Stimulated activated CD8-positive, alpha-beta memory T cell treated with anti-CD3 and anti-CD28 coated beads, Interleukin-15, amount 100 ng/mL, for 4 hours (primary cell): ENCODE measurements at places on chromosomes 12 and 14.

- no peak for DNase-seq
Measured at GRCh38 chr12:20457582-20457981, 89.2 kb downstream of the PDE3A start.

- no peak for DNase-seq
Measured at GRCh38 chr14:83128783-83129182, 1595.1 kb upstream of the SEL1L start.

DNA sequence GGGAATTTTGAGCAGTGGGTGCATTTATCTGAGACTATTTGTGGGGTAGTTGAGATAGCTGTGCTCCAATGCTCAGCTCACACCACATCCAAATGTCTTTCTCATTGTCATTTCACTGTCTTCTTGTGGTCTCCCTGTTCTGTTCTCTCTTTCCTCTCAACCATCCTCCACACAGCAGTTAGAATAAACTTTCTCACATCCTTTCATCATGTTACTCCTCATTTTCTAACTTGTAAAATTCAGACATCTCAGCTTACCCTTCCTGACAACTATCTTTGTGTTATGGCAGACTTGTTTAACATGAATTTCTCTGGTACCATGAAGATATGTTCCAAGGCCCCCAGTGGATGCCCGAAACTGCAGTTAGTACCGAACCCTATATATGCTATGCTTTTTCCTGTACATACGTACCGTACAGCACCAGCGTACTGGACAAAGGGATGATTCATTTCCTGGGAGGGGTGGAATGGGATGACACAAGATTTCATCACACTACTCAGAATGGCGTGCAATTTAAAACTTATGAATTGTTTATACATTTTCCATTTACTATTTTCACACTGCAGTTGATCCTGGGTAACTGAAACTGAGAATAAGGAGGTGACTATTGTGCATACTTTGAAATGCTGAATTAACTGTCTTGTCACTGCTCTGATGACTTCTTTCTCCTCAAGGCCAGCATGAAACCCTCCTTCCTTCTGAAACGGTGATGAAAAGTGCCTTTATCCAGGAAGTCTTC lies 177.1 kb upstream of the SLC38A2 start:
- no peak for DNase-seq

GRCh38 chr14:87013583-87013982 lies 979.4 kb downstream of the GALC start:
- no peak for DNase-seq

DNA sequence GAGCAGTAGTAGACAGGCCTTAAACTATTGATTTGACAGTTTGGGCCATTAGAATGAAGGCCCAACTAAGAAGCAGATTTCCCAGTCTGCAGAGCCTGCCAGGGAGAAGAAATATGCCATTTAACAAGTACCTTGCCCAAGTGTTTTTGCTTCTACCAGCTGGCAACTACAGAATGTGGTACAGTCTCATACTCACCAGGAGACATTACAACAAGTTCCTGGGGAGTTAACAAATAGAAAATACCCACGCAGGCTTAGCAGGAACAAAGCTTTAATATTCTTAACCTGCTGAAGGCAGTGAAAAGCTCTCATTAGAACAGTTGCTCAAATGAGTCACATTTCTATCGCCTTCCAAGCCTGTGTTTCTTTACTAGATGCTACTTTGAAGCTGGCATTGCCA lies 241.0 kb downstream of the TMEM117 start:
- no peak for DNase-seq

DNA sequence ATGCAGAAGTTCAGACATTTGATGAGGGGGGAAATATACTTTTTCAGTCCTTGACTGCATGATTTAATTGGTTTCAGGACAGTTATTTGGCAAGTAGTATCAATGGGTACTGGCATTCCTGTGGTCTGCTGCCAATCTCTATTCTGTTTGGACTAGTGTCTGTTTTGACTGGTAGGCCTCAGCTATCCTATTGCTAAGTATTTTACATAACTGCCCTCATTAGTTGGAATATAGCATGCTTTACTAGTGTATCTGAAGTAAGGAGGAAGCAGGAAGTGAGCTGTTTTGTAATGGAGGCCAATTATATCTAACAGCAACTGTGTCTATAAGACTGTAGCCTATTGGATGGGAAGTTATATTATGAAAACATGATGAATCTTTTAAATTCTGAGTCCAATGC lies 104.3 kb downstream of the FLRT2 start:
- DNase-seq, result no peak

GRCh38 chr12:9784326-9784725 lies 23.6 kb upstream of the CD69 start:
- no peak for DNase-seq

GRCh38 chr14:71478542-71478941 lies 453.7 kb upstream of the RGS6 start:
- no peak for DNase-seq
